Type B pancreatic cell (in vitro differentiated cells): ENCODE measurements at places on chromosomes 3 and 15. TPM values are rescaled to one million over a fixed set of nuclear protein-coding genes. Genes with fewer than 3 reads are reported as not detected.

Gene CAND2
- total RNA-seq, result 5.5 and 11.1 TPM in 2 replicates

Gene EFCAB12
- total RNA-seq, result 1.2 and 6.0 TPM in 2 replicates

Gene LSMEM2
- not detected in 2 replicates for total RNA-seq

Gene CASR
- total RNA-seq, result 0.87 and 4.4 TPM in 2 replicates

Gene PARP6
- 74.6 and 97.5 TPM in 2 replicates for total RNA-seq

Gene TRPM1
- 9.5 TPM in 1 of 2 replicates, not detected in the other for total RNA-seq

Gene TGM4
- total RNA-seq, result not detected in 2 replicates

Gene CTXN2
- not detected in 2 replicates for total RNA-seq

- no peak for DNase-seq
Observed at GRCh38 chr15:91471468-91471867, 371.4 kb downstream of the SV2B start.

DNA sequence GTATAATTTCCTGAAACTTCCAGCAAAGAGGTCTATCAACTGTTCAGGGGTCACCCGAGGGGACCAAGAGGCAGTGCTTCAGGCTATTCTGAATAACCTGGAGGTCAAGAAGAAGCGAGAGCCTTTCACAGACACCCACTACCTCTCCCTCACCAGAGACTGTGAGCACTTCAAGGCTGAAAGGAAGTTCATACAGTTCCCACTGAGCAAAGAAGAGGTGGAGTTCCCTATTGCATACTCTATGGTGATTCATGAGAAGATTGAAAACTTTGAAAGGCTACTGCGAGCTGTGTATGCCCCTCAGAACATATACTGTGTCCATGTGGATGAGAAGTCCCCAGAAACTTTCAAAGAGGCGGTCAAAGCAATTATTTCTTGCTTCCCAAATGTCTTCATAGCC lies 6.8 kb downstream of the GCNT3 start:
- no peak for DNase-seq

GRCh38 chr3:24793896-24794295 lies 299.2 kb upstream of the THRB start:
- DNase-seq, result no peak

DNA sequence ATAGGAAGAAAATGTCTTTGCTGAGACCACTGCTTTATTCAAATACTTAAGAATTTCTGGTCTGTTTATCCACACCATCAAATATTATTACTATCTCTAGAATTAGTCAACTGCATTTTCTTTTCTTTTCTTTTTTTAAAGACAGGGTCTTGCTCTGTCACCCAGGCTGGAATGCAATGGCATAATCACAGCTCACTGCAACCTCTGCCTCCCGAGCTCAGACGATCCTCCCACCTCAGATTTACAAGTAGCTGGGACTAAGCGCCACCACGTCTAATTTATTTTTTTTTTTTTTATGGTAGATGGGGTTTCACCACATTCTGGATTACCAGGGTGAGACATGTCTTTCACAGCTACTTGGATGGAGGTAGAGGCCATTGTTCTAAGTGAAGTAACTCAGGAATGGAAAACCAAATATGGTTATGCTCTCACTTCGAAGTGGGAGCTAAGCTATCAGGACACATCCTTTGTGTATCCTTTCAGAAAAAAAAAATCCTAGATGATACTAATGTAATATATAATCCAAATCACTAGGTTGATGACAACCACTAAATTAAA lies 52.8 kb downstream of the STAG1 start:
- DNase-seq, result no peak

DNA sequence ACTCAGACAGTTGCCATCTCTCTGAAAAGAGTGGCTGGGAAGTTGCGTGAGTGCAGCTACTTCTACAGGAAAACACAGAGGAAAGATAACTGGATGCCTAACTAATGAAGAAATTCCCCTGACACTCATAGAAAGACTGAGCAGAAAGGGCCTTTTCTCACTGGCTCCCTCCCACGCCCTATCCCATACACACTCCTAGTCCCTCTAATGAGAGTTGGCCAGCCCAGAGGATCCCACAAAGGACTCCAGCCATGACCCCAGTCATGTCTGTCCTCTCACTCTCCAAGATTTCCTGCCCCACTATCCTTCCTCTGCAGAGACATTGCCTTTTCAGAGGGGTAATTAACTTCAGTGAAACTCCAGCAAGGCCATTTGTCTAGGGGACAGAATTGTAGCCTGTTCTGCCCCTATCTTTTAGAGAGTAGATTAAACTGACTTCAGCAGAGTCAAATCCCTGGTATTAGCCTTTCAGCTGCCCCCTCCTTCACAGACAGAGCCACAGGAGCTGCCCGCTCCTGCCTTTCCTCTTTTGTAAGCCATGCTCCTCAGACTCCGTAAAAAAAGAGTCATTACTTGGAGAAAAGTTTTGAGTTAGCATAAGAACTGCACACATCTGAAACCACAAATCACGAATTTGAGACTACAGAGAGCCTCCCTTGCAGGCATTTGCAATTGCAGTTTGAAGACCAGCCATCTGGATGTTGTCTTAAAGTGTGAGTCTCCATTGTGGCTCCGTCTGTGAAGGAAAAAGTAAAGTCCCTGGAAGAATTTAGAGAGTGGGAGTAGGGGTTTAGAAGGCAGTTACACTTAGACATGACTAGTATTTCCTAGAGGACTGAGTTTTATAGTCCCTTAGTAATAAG lies 129.1 kb upstream of the SEMA6D start:
- no peak for DNase-seq

DNA sequence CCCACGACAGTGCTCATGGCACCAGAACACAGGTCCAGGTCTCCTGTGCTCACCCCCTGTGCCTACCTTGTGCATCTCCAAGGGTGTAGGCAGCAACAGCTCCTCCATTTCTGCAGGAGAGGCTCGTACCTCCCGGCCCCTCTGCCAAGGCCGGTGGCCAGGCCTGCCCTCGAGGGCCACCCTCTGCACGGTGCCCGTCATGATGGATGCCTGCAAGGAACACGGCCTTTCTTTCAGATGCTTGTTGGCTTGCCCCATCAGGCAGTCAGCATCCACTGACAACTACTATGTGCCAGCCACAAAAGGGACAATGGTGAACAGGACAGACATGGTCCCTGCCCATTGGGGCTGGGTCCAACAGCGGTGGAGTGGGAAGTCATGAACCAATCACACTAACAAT lies 43.8 kb downstream of the GRIP2 start:
- no peak for DNase-seq

- no peak for DNase-seq
Observed at GRCh38 chr3:122843604-122844003, 48.7 kb downstream of the SLC49A4 start.

DNA sequence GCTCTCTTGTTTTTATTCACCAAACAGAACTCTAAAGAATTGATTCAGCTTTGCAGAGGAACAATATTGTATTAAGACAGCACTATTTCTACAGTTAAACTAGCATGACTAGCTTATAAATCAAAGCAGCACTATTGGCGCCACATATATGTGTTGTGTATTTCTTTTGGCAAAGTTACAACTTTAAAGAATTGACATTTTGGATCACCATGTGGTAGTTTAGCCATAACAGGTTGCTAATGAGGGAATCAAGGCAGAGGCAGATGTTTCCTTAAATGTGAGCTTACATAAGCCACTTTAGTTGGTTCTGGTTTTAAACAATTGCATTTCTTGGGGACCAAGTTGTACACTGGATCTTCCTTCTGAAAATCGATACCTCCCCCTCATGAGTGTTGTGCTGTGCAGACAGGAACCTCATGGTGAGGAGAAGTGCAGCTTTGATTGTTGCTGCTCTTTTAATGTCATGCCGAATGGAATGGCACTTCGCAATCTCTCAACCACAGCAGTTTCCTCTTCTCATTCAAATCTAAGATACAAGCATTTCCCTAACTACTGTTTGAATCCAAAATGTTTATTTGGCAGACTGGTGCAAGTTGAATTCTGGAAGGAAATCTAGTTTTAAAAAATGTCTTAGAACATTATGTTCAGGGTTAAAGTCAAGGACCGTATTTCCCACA lies 151.2 kb downstream of the MYRIP start:
- no peak for DNase-seq

DNA sequence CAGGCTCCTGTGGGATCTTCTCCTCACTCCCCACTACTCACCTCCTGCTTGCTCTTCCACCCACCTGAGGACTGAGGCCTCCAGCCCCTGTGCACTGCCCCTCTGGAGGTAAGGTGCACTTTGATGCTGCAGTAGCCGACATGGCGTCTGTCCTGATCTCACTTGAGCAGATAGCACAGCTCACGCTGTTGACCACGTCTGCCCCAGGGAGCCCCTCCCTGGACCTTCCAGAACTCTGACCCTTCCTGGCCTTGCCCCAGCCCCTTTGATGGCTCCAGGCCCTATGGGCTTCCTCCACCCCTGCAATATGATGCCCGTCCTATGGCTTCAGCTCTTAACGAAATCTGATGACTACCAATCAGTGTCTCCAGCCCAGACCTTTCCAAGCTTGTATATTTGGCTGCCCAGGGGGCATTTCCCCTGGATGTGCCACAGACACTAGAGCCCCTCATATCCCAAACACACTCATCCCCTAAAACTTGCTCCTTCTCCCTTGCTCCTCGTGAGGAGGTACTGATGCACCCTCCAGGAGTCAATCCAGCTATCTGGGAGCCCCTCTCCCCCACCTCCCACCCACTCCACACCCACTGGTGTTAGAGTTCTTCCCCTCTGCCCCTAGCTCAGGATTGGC lies 27.1 kb downstream of the KY start:
- DNase-seq, result no peak

DNA sequence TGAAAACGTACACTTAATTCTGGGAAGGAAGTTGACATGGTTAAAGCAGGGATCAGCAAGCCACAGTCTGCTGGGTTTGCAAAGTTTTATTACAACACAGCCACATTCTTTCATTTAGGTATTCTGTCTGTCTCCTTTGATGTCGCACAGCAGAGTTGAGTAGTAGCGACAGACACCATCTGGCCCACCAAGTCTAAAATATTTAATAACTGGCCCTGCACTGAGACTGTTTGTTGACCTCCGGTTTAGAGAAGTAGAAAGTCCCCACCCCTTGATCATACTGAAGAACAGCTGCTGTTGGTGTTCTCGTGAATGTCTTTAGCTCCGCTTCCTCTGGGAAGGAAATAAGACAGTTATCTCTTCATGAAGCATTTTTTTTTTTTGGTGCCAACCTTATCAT lies 66.2 kb downstream of the MCTP2 start:
- DNase-seq, result no peak

GRCh38 chr15:43928152-43928551 lies 101.3 kb downstream of the WDR76 start:
- DNase-seq, result no peak

DNA sequence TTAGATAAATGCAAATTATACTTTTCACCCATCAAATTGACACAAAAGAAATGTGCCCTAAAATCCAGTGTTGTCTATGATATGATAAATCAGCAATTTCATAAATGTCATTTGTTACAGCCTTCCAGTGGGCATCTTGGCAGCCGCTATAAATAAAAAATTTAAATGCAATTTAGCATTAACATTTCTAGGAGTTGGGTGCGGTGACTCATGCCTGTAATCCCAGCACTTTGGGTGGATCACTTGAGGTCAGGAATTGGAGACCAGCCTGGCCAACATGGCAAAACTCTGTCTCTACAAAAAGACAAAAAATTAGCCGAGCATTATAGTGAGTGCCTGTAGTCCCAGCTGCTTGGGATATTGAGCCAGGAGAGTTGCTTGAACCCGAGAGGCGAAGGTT lies 65.9 kb upstream of the POMGNT2 start:
- DNase-seq, result no peak

GRCh38 chr15:64426845-64427465 lies 33.4 kb upstream of the ZNF609 start:
- DNase-seq, result no peak

- no peak for DNase-seq
Observed at GRCh38 chr3:79517766-79518413, 249.9 kb downstream of the ROBO1 start.

- DNase-seq, result no peak
Observed at GRCh38 chr15:81752546-81752942, 293.3 kb downstream of the MEX3B start.

DNA sequence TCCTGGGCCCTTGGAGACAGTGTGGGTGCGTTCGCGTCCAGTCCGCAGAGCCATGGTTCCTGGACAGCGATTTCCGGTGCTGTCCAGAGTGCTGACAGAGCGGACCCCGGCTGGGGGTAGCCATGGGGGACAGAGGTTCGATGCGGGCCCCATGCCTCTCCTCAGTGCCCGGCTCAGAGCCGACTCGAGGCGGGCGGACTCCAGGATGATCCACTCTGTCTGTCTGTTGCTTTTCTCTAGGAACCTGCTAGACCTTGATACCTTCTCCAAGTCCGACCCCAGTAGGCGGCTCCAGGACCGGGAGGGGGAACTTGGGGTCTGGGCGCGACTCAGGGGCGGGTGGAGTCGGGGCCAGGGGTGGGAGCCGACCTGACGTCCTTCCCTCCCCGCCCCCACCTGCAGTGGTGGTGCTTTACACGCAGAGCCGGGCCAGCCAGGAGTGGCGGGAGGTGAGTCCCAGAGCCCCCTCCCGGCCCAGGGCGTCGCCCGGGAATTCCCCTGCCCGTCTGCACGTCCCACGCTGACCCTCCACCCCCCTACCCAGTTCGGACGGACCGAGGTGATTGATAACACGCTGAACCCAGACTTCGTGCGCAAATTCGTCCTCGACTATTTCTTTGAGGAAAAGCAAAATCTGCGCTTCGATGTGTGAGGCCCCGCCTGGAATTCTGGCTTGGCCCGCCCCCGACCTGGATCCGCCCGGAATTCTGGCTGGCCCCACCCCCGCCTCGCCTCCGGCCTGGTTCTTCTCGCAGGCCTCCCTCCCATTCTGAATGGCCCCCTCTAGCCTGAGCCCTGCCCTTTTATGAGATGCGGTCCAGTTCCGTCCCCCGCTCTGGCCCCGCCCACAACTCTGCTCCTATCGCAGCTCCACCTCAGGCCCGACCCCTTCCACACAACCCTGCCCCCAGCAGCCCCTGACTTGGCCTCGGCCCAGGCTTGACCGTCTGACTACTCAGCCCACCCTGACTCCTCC lies 1.0 kb downstream of the CPNE9 start:
- DNase-seq, result peak; percentile 75

- DNase-seq, result no peak
Observed at GRCh38 chr15:77180270-77180669, 109.4 kb upstream of the TSPAN3 start.
